ENCODE measurements at places on chromosomes 7 and 10. TPM values are rescaled to one million over a fixed set of nuclear protein-coding genes. Genes with fewer than 3 reads are reported as not detected.

- DNase-seq, result no peak
Measured at GRCh38 chr10:74882831-74883230, 56.4 kb downstream of the KAT6B start.

The PGAM2 gene
- 4.5 TPM for total RNA-seq

The PPP1R17 gene
- total RNA-seq, result 2.9 TPM

- DNase-seq, result no peak
Measured at GRCh38 chr10:89076120-89076519, 85.5 kb downstream of the FAS start.

The ARMC3 gene
- total RNA-seq, result 3.3 TPM

The ITGB1 gene
- total RNA-seq, result 110 TPM

DNA sequence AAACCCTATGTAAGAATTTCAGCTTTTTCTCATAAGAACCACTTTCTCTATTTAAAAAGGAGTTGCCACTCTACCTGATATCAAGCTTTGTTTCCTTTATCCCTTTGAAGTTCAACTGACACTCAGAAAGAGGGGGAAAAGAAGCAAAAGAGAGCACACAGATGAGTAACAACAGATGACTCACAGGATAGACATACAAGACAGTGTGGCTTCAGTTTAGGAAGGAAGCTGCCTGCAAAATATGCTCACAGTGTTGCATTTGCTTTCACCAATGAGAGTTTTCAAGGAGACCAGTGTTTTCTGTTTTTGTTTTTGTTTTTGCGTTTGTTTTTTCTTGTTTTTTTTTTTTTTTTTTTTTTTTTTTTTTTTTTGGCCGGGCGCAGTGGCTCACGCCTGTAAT is 1181.6 kb downstream of the DNAJB9 start:
- no peak for DNase-seq

The ZNF33A gene
- 64.4 TPM for total RNA-seq

The ANKRD1 gene
- total RNA-seq, result not detected

The IDE gene
- total RNA-seq, result 15.9 TPM

The CHST12 gene
- 2.0 TPM for total RNA-seq

GRCh38 chr10:87600581-87600980 is 59.1 kb upstream of the PAPSS2 start:
- no peak for DNase-seq

The SH2D4B gene
- 1.2 TPM for total RNA-seq

DNA sequence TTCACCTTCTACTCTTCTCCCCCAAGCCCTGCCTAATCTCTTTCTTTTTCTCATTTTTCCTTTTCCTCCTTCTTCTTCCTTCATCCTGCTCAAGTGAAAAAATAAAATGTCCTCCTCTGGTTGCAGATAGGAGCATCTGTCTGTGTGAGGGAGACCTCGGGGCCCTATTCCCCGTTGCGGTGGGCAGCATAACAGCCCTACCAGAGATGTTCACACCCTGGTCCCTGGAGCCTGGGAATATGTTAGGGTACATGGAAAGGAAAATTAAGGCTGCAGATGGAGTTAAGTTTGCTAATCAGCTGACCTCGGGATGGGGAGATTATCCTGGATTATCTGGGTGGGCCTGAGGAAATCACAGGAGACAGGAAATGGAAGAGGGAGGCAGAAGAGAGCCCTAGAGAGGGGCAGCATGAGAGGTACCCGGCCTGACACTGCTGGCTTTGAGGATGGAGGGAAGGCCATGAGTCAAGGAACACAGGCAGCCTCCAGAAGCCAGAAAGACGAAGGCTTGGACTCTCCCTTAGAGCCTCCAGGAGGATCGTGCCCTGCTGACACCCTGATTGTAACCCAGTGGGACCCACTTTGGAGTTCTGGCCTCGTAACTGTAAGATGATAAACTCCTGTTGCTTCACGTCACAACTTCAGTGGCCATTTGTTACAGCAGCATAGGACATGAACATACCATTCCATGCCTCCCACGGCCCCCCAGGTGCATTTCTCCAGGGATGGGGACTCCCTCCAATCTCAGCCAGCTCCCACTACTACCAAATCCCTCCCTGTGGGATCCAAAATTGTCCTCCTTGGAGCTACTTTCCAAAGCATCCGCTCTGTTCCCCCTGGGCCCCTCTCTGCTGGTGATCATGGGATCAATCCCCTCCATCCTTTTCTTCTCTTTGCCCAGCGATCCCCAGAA is 39.0 kb upstream of the ZMIZ1 start:
- no peak for DNase-seq

The MYPN gene
- total RNA-seq, result not detected

- no peak for DNase-seq
Measured at GRCh38 chr10:28797904-28798371, 120.6 kb downstream of the BAMBI start.

DNA sequence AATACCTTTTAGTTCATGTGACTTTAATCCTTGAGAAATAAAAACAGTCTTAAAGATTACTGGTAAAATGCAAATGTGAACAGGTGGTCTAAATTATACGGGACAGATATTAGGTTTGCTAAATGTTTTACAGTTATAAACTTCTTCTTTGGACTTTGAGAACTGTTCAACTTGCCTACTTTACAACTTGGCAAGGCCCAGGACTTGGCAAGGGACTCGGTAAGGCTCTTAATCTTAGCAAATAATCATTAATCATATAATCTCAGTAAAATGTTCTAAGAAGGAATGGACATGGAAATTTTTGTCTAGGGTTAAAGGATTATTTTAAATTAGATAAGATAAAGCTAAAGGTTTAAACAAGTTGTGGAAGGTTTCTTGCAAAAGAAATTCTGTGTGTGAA is 4.8 kb upstream of the UBE2D4 start:
- no peak for DNase-seq

The TAS2R4 gene
- 2.0 TPM for total RNA-seq

DNA sequence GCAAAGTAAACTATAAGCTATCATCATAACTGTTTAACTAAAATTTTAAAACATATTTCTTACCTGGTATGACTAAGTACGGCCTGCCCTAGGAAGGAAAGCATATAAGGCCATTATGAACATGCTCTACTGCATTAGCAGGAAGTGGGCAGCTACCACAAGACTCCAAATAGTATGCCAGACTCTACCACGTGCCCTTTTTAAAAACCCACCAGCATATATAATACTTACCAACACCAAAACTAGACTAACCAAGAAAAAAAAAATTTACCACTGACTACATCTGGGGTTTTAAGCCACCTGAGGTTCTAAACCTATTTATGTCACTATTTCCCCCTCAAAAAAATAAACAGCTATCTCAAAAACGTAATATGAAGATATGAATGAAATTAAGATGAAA is 30.1 kb downstream of the NUDCD3 start:
- DNase-seq, result no peak

The UBTD1 gene
- total RNA-seq, result 1.6 TPM

GRCh38 chr7:78768859-78769258 is 684.6 kb downstream of the MAGI2 start:
- DNase-seq, result no peak

GRCh38 chr10:21628023-21628422 is 94.0 kb downstream of the MLLT10 start:
- no peak for DNase-seq
